ENCODE measurements at places on chromosomes 12 and 14.

DNA sequence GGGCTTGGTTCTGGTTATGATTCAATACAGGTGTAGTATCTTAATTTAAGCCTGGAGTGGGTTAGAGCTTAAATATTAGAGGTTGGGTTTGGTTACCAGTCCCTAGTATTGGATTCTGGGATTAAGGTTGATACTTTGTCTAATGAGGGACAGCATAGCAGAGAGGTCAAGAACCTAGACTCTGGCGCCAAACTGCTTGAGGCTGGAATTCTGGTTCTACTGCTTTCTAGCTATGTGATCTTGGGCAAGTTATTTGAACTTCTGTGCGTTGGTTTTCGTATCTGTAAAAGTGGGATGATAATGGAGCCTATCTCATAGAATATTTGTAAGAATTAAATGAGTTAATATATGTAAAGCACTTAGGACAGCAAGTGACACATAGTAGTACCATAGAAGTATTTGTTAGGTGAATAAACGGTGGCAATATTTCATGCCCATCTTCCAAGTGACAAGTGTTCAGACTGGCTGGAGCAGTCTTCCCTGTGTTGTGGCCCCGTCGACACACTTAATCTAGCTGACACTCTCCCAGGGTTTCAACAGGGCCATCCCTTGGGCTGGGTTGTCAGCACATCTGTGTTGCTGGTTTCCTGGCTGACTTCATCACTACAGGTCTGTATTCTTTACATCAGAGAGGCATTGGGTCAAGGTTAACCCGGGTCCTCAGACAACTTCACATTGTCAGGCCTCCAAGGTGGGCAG, 3.0 kb downstream of the ENDOU start:
- DNase-seq: no peak

- DNase-seq: no peak
Measured at GRCh38 chr12:116404913-116405611, 127.6 kb upstream of the MED13L start.

- no peak for DNase-seq
Measured at GRCh38 chr14:22276913-22277816, 311.9 kb downstream of the DAD1 start.

- no peak for DNase-seq
Measured at GRCh38 chr12:104600036-104600712, 143.4 kb downstream of the CHST11 start.

DNA sequence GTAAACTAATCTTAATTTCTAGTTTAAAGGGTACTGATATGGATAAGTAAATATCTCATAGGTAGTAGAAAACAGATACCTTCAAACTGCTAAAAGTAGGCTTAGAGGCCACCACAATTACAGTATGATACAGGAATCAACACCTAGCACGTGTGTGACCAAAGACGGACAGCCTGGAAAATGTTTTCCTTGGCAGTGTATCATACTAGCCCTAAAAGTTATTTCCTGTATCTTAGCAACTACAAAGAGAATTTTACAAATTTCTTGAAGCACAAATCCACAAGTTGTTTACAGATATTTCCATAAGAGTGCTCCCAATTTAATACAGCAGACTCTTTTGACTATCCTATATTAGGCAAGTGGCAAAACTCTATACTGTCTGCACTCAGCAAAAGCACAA, 106.0 kb downstream of the ITPR2 start:
- no peak for DNase-seq

Measured in C1 segment of cervical spinal cord (tissue), 14 donors.